ENCODE measurements at places on chromosomes 11 and 22.

DNA sequence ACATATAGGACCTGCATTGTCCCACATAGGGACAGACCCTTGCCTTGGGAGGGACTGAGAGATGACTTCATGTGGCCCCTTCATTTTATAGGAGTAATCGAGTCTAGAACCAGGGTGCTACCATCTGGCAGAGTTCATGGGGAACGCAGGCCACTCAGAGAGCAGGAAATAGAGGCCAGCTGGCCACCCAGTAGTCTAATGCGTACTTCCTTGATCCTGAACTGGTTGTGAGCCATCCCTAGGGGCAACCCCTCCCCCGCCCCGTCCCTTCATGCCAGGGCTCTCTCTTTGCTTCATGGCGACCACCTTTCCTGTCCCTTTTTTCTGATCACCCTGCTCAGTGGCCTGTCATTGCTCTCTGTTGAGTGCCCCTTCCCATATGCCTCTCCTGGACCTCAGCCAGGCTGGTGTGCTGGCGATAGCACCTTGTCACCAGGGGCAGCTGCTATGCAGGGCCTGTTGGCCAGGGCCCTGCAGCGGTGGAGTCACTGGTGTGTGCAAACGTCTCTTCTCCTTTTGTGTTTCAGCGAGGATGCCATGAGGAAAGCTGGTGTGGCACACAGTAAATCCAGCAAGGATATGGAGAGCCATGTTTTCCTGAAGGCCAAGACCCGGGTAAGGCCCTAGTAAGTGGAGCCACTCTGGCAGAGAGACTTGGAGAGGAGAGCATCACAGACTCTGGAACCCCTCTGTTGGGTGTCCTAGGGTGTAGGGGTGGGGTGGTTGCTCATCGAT, 29.3 kb downstream of the MED15 start:
- DNase-seq: no peak

GRCh38 chr22:46104170-46104880, 46.0 kb upstream of the PPARA start:
- DNase-seq: no peak

- DNase-seq: no peak
Observed at GRCh38 chr22:25153961-25154666, 45.5 kb upstream of the CRYBB3 start.

DNA sequence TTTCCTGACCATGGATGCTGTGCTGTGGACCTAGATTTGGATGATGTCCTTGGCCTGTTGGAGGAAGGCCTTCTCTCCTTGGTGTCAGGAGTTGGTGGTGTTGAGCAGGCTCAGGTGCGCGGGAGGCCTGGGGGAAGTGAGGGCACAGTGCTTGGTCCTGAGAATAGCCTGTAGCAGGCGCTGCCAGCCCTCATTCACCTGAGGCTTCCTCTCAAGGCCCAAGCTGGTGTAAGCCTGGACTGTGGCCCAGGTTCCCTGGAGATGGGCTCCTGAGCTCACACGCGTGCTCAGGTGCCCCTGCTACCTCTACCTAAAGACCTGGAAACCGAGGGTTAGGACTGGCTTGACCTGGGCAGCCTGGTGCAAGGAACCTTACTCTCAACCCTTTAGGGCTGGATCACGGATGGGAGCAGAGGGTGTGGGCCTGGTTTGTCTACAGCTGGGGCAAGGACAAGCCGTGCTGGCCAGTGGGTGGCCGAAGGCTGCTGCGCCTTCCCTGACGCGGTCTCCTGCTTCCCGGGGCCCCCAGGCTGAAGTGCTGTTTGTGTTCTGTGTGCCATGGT, 7.8 kb upstream of the GRAMD4 start:
- DNase-seq: no peak

- peak; percentile 36 for DNase-seq
Observed at GRCh38 chr11:77801477-77801876, 19.0 kb downstream of the RSF1 start.

GRCh38 chr11:535210-535518, 212 bp downstream of the HRAS start:
- no peak for DNase-seq

DNA sequence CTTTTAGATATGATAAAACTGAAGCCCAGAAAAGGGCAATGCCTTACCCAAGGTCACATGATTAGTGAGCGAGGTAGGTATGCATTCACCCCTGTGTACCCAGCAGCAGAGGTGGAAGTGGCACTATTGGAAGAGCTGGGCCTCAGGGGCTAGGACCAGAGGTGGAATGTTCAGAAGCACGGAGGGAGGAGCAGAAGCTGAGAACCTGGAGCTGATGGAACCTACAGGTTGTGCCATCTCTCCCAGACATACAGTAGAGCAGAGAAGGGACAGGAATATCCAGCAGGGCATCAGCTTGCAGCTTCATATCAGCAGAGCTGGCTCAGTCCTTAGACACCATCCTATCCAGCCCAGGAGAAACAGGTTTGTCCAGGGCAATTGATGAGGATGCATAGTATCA, 14.6 kb upstream of the FCHSD2 start:
- DNase-seq: no peak

DNA sequence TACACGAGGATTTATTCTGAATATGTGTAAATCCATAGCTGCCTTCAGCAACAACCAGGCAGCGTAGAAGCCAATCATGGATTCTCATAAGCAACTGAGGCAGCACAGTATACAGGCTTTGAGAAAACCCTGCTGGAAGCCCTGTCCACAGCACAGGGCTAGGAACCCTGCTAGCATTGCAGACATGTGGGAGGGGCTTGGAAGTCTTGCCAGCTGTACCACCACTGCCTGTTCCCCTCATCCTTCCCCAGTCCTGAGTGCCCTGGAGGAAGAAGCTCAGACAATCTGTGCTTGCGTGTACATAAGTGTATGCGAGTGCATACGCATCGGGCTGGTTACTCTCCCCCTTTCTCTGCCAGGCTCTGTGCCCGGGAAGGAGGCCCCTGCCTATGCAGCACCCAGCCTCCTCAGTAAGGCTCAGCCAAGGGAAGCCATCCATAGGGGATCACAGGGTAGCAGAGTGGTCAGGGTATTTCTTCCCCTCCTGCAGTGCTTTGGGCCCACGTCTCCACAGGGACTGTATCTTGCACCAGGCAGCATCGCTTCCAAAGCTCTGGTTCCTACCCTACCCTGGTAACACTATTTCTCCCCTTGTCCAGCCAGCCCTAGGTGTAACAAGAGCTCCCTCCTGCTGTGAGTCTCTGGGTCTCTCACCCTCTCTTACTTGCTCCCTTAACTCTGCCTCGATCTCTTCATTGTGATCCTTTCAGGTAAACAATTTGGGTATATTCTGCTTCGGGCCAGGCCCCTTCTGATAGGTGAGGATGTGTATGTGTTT, 90.5 kb downstream of the GALNT18 start:
- no peak for DNase-seq

- DNase-seq: no peak
Observed at GRCh38 chr11:8686325-8686724, 3.7 kb downstream of the RPL27A start.

Data from EH (cell line).